ENCODE measurements at places on chromosomes 5 and 9.

DNA sequence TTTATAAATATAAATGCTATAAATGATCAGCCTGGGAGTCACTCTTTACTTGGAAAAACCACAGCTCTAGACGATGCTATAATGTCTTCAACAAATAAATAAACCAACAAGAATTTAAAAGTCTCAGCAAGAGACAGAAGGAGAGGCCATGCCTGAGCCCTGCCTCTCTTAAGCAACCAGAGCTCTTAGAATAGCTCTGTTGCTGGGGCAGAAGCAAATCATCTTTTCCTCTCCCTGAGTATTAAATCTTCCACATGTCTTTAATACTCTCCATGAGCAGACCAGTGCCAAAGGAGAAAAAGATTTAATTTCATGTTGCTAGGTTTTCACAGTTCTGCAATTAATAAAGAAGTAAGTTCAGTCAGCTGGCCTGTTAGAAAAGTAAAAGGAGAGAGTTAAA, 408.0 kb upstream of the SLC30A5 start:
- DNase-seq: no peak

GRCh38 chr9:21322911-21323461, 12.2 kb downstream of the KLHL9 start:
- no peak for DNase-seq

DNA sequence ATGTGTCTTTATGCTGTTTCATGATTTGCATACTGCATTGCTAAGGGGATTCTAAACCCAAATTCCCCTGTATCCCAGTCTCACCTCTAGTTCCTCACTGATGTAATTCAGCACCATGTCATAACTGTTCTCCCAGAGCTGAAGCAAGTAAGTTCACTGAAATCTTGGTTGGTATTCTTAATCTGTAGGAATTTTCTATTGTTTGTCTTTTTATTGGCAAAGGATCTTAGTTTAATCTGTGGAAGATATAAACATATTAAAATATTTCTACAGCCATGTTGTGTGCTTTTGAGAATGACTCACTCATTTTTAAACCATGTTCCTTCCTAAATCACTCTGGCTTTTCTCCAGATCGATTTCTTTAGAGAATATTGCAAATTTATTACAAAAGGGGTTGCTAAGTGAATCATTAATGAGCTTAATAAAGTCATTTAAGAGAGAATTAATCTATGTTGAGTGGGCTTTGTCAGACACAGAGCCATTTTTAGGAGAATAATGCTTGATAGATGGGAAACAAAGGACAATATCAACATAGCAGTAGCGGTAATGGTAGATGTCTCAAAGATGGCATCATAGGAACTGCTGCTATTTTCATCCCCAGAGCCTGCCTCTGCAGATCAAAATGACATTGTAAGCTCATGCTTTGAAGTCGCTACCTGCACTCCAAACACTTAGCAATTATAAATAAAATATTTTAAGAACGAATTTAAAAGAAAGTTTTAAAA, 110.0 kb downstream of the ENC1 start:
- no peak for DNase-seq

DNA sequence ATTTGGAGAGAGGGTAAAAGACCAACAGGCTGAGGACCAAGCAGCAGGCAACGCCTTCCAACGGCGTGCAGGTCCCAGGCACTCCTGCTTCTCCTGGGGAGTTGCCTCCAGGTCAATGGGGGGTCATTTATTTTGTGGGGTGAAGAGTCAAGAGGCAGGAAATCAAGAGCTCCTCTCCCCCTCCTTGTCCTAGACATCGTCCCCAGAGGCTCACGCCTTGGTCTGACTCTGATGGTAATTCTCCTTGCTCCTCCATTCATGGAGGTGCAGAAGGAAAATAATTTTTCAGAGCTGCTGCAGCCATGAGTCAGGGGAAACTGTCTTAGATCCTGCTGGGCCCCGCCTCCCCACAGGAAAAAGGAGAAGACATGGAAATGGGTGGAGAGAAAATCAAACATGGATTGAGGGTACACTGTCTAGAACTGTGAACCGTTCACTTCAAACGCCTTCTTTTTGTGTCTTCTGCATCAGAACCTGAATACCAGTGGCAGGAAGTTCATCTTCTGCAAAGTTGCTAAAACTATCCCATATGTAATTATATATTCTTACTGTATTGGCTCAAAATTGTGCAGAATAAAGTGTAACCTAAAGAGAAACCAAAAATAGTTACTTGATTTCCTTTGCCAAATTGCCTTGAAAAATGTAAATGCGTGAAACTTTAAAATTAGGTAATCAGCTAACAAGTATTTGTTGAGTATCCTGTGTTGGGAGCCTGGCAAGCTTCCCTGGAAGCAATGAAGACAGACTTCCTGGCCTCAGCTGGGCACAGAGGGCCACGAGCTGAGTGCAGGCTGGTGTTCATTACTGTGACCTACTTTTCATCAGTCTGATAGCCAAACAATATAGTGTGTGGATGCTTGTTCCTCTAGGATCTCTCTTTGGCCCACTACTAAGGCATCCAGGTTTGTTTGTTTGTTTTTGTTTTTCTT, 142.0 kb downstream of the CMYA5 start:
- no peak for DNase-seq

- no peak for DNase-seq
Measured at GRCh38 chr9:137371946-137372651, 50.9 kb downstream of the EXD3 start.

DNA sequence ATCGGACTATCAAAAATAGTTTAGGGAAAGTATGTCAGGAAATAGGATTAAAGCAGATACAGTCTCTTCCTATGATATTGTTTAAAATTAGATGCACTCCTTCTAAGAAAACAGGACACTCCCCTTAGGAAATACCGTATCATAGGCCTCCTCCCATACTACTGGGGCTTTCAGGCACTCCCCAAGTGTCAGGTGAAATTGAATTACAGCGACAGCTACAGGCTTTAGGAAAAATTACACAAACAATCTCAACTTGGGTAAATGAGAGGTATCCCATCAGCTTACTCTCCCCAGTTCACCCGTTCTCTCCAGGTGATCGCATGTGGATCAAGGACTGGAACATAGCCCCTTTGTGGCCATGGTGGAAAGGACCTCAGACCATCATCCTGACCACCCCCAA, 110.4 kb upstream of the EPB41L4A start:
- DNase-seq: peak; percentile 14

GRCh38 chr9:120383611-120383998, 196.4 kb downstream of the CDK5RAP2 start:
- no peak for DNase-seq

- no peak for DNase-seq
Measured at GRCh38 chr5:76737846-76738245, 21.9 kb downstream of the F2R start.

GRCh38 chr9:130450344-130451003, 5.7 kb downstream of the ASS1 start:
- DNase-seq: no peak

DNA sequence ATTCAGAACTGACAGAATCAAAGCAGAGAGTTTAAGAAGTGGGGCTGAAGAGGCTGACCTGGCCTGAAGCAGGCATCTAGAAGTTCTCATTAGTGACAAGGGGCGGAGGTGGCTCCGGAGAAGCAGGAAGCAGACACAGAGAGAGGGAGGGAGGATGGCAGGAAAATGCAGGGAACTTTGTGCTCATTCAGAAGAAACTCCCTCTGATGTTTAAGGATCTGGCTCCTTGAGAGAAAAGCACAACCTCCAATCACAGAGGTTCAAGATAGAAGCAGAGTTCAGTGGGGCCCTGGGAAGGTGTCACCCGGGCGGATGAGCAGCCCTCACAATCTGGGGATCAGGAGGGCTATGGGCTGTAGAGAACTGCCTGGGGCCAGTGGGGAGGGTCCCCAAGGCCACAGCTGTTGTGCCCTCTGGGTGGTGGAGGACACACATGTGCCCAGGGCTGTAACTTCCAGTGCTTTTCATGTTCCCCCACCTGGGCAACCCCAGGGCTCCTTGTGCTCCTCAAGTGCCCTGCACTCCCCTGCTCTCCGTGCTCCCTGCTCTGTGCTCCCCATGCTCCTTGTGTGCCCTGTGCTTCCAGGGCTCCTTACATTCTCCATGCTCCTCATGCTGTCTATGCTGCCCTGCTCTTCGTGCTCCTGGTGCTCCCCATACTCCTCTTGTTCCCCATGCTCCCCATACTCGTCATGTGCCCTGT, 51.4 kb downstream of the TRIP13 start:
- no peak for DNase-seq

DNA sequence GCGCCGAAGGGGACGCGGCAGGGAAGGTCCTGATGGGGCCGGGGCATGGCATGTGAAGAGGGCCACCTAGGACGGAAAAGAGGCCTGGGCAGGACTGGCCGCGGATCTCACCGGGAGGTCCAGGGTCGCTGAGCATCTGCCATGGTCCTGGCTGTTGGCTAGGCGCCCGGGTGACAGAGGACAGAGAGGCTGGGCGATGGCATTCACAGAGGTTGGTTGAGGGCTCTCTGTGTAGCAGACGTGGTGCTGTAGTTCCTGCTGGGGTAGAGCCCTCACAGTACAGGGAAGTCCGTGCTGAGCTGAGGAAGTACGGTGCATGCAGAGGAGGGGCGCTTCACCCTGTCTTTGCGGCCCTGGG, 427 bp downstream of the PCYOX1L start:
- peak; percentile 63 for DNase-seq

- no peak for DNase-seq
Measured at GRCh38 chr9:127963359-127964064, 17.3 kb downstream of the EEIG1 start.

- DNase-seq: no peak
Measured at GRCh38 chr5:77329664-77330430, 119.4 kb downstream of the PDE8B start.

DNA sequence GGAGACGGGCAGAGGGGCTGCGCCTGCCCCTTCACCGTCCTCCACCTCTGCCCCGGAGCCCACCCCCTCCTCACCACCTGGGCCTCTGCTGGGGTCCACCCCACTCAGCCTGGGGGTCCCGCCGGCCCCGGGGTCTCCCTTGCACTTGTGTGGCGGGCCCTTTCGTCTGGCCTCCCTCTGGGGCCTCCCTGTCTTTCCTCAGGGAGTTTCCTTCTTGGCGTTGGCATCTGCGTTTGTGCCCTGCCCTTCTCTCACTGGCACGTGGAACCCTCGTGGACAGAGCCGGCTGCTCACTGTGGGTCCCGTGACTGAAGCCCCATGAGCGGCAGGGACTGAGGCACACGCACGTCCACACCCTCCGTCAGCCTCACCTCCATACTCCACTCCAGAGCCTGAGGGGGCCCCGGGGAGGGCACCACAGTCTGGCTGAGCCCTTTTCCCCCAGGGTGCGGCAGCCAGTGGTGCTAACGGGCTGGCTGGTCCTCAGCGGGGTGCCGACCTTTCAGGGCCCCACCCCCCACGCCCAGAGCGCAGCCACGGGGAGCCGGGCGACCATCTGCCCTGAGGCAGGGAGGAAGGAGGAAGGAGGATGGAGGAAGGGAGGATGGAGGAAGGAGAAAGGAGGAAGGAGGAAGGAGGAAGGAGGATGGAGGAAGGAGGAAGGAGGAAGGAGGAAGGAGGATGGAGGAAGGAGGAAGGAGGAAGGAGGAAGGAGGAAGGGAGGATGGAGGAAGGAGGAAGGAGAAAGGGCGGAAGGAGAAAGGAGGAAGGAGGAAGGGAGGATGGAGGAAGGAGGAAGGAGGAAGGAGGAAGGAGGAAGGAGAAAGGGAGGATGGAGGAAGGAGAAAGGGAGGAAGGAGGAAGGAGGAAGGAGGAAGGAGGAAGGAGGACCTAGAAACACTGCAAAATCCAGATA, 53.0 kb upstream of the NRARP start:
- peak; percentile 2 for DNase-seq

DNA sequence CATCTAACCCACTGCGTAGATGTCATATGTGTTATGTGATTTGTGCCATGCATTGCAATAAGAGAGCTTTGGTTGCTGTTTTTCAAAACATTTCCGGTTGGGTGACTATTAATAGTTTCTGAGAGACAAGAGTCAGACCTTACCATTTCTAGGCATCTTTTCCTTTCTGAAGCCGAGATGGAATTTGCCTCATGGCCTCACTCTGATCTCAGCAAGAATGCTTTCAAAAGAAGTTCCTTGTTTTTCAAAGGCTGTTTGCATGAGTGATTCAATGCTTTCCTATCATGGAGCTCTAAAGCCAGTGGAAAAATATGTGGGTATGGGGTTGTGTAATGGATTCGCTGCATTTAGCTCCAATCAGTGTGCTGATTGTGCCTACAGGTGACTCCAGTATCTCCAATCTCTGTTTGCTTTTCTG, 203.1 kb upstream of the PPP1R2B start:
- no peak for DNase-seq

DNA sequence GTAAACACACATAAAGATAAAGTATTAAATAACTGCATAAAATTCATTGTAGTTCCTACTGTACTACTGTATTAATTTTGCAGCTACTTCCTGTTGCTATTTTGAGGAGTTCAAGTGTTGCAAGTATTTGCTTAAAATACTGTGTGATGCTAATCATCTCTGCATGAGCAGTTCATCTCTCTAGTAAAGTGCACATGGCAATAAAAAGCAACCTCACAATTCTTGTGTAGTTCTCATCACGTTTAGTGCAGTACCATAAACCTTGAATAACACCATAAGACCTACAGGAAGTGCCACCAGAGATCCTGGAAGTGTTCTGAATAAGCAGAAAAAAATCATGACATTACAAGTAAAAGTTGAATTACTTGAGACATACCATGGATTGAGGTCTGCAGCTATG, 34.6 kb downstream of the CPLANE1 start:
- no peak for DNase-seq

Data from RPMI8226 (cell line).